T-helper 1 cell (primary cell): ENCODE measurements at places on chromosomes 6 and 20.

DNA sequence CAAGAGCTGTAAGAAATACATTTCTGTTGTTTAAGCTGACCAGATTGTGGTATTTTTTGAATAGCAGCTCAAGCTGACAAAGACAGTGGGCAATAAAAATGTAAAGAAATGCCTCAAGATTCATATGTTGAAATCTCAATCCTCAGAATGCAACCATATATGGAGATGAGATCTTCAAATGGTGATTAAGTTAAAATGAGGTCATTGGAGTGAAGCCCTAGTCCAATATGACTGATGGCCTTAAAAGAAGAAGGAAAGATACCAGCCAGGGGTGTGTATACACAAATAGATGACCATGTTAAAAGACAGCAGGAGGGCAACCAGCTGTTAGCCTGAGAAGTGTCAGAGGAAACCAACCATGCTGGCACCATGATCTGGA, 7.1 kb upstream of the DDO start:
- no peak for DNase-seq

DNA sequence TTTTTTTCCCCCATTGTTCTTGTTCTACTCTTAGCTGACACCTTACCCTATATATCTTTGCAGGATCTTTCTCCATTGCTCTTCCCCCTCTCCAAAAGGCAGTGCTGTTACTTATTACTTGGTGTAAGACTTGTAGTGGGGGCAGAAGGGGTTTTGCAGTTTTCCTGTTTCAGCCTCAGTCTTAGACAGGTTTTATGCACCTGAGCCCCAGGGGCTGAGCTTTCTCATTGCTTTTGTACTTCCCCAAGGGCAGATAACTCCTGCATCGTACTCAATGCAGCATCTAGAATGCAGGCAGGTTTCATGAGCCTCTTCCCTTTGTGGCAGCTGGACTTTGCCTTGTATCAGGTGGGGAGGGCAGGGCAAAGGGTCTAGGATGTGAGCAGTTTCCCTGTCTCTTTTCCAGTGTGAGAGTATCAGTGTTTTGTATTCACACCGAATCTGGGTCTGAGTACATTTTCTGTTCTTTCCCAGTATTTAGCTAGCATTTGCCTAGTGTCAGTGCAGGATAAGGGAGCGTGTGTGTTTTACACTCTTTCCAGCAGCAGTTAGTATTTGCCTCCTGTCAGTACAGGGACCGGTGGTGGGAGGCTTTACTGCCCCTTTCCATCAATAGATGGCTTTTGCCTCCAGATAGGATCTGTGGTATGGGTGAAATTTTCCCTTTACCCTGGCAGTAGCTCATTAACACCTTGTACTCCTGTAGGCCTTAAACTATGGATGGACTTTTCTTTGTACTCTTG, 19.6 kb downstream of the CYB5R4 start:
- DNase-seq, result no peak

GRCh38 chr6:36701401-36701991, 3.9 kb downstream of the RAB44 start:
- no peak for DNase-seq

GRCh38 chr6:7042056-7042653, 65.6 kb upstream of the RREB1 start:
- DNase-seq, result no peak

GRCh38 chr6:114783083-114783482, 440.3 kb upstream of the HS3ST5 start:
- no peak for DNase-seq
